ENCODE measurements at places on chromosomes 5 and 9. TPM values are rescaled to one million over a fixed set of nuclear protein-coding genes. Genes with fewer than 3 reads are reported as not detected.

BAAT gene
- not detected for total RNA-seq

DNA sequence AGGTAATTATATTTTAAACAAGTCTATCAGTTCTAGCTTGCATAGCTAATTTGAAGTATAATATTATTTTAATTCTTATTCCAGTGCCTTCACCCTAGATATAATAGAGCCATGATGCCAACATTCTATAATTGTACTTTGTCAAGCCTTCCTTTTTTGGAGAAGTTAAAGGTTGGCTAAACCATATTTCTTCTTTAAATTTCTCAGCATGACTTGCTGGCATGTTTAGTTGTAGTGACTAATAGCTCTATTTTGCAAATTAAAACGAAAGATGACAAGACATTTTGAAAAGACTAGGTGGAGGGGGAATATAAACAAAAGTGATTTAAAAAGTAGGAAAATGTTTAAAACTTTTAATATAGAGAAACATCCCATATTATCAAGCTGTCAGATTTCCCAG, 400.7 kb downstream of the PSAT1 start:
- H3K4me1 ChIP-seq: no peaks in the 10 kb centered on the region
- no peaks in the 10 kb centered on the region for H3K27me3 ChIP-seq
- no peaks in the 10 kb centered on the region for H3K36me3 ChIP-seq

- no peaks in the 10 kb centered on the region for H3K27me3 ChIP-seq
- peak overlapping the region; percentile 94 for H3K4me3 ChIP-seq
- DNase-seq: peak; percentile 24
- H3K27ac ChIP-seq: peak overlapping the region; percentile 96
Measured at GRCh38 chr5:1111241-1111726, 579 bp downstream of the SLC12A7 start.

DNA sequence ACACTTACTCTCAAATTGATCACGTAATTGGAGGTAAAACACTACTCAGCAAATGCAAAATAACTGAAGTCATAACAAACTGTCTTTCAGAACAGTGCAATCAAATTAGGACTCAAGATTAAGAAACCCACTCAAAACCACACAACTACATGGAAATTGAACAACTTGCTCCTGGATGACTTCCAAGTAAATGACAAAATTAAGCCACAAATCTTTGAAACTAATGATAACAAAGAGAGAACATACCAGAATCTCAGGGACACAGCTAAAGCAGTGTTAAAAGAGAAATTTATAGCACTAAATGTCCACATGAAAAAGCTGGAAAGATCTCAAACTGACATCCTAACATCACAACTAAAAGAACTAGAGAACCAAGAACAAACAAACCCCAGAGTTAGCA, 540.5 kb upstream of the CDH18 start:
- no peaks in the 10 kb centered on the region for H3K36me3 ChIP-seq
- no peak overlapping the region for H3K4me3 ChIP-seq
- no peaks in the 10 kb centered on the region for H3K4me1 ChIP-seq
- DNase-seq: no peak
- H3K27ac ChIP-seq: no peak overlapping the region

GRCh38 chr5:168002116-168002515, 289.3 kb upstream of the WWC1 start:
- no peak overlapping the region for H3K4me3 ChIP-seq
- peaks cover 11% of the 10 kb centered on the region for H3K27me3 ChIP-seq
- no peak overlapping the region for H3K27ac ChIP-seq
- H3K36me3 ChIP-seq: no peaks in the 10 kb centered on the region
- no peak for DNase-seq

SLC34A1 gene
- total RNA-seq: 0.40 TPM

GRCh38 chr9:11931109-11931508, 762.1 kb upstream of the TYRP1 start:
- no peak for DNase-seq
- no peak overlapping the region for H3K27ac ChIP-seq
- H3K36me3 ChIP-seq: no peaks in the 10 kb centered on the region
- H3K27me3 ChIP-seq: no peaks in the 10 kb centered on the region
- no peaks in the 10 kb centered on the region for H3K4me1 ChIP-seq

TMC1 gene
- total RNA-seq: not detected

TMED9 gene
- total RNA-seq: 63.3 TPM

DNA sequence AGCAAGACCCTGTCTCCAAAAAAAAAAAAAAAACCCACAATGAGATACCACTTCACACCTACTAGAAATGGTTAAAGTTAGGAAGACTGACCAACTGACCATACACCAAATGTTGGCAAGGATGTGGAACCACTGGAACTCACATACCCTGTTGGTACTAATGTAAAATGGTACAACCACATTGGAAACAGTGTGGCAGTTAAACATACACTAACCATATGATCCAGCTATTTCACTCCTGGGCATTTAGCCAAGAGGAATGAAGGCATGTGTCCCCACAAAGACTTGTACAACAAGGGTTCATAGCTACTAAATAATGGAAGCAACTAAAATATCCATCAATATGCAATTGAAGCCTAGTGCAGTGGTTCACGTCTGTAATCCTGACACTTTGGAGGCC, 21.3 kb downstream of the NAIF1 start:
- DNase-seq: no peak
- peaks cover 8% of the 10 kb centered on the region for H3K4me1 ChIP-seq
- peaks cover 5% of the 10 kb centered on the region for H3K27me3 ChIP-seq

GRCh38 chr5:15948190-15948589, 231.4 kb downstream of the MARCHF11 start:
- no peak for DNase-seq
- no peak overlapping the region for H3K27ac ChIP-seq
- H3K36me3 ChIP-seq: no peaks in the 10 kb centered on the region
- no peaks in the 10 kb centered on the region for H3K4me1 ChIP-seq
- no peaks in the 10 kb centered on the region for H3K27me3 ChIP-seq

ARHGEF28 gene
- total RNA-seq: 0.05 TPM

GRCh38 chr5:138476918-138477317, 11.6 kb downstream of the EGR1 start:
- H3K27ac ChIP-seq: no peak overlapping the region
- DNase-seq: no peak
- H3K27me3 ChIP-seq: peaks cover 32% of the 10 kb centered on the region
- no peak overlapping the region for H3K4me3 ChIP-seq

DNA sequence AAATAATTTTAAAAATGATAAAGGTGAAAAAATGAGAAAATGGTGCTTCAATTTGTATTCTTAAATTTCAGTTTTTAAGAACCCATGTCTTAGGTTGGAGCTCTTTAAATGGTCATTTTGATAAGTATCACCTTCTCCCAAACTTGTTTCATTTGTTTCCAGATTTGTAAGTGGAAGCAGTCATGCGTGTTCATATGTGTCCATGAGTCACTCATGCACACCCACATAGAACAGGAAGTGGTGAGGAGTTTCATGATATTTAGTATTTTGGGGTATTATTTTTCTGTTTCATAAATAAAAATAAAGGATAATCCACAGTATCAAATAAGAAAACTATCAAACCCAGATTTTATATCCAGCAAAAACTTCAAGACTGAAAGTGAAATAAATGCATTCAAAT, 570.4 kb upstream of the ST8SIA4 start:
- no peaks in the 10 kb centered on the region for H3K36me3 ChIP-seq
- H3K27ac ChIP-seq: no peak overlapping the region
- H3K27me3 ChIP-seq: no peaks in the 10 kb centered on the region
- no peak overlapping the region for H3K4me3 ChIP-seq
- peaks cover 2% of the 10 kb centered on the region for H3K4me1 ChIP-seq

GRCh38 chr9:87653941-87654340, 72.0 kb upstream of the CTSL start:
- H3K4me3 ChIP-seq: no peak overlapping the region
- peaks cover 2% of the 10 kb centered on the region for H3K4me1 ChIP-seq
- no peaks in the 10 kb centered on the region for H3K36me3 ChIP-seq
- no peak overlapping the region for H3K27ac ChIP-seq
- DNase-seq: no peak

STING1 gene
- total RNA-seq: 160 TPM

MRPL36 gene
- total RNA-seq: 12.3 TPM

IARS1 gene
- 68.5 TPM for total RNA-seq

GRCh38 chr9:4837261-4838188, 44.8 kb downstream of the RCL1 start:
- peaks cover 35% of the 10 kb centered on the region for H3K4me1 ChIP-seq
- peaks cover 25% of the 10 kb centered on the region for H3K36me3 ChIP-seq
- no peaks in the 10 kb centered on the region for H3K27me3 ChIP-seq

DNA sequence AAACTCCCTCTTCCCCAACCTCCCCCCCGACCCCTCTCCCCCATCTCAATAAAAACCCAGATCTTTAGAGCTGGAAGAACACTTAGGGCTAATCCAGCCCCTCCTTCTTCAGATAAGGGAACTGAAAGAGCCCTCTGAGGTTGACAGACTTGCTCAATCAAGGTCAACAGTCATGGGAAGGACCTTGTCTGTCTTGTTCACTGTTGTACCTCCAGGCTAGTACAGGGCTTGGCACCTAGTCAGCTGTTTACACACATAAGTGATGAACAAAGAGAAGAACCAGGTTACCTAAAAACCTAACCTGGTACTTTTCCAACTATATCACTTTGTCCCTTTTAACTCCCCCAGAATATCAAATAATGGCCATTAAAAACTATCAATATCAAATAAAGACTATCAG, 2.4 kb downstream of the TTC39B start:
- no peaks in the 10 kb centered on the region for H3K27me3 ChIP-seq
- peaks cover 37% of the 10 kb centered on the region for H3K4me1 ChIP-seq
- peak overlapping the region; percentile 97 for H3K4me3 ChIP-seq
- no peak for DNase-seq
- H3K36me3 ChIP-seq: peaks cover 2% of the 10 kb centered on the region
- peak overlapping the region; percentile 92 for H3K27ac ChIP-seq

- H3K4me1 ChIP-seq: no peaks in the 10 kb centered on the region
- H3K36me3 ChIP-seq: no peaks in the 10 kb centered on the region
- no peak within 1 kb of the TSS for H3K27ac ChIP-seq
- H3K27me3 ChIP-seq: no peaks in the 10 kb centered on the region
- DNase-seq: no peak
Measured at GRCh38 chr5:122129306-122129705, at the start of gene ZNF474. ZNF474 (plus strand) TSS chr5:122129546; CDS start chr5:122151991, 22,445 bp downstream.

GRCh38 chr9:20940447-20941173, 90.8 kb downstream of the HACD4 start:
- no peak overlapping the region for H3K27ac ChIP-seq
- peaks cover 7% of the 10 kb centered on the region for H3K36me3 ChIP-seq
- peaks cover 2% of the 10 kb centered on the region for H3K4me1 ChIP-seq
- no peak for DNase-seq
- no peaks in the 10 kb centered on the region for H3K27me3 ChIP-seq
- H3K4me3 ChIP-seq: no peak overlapping the region

DNA sequence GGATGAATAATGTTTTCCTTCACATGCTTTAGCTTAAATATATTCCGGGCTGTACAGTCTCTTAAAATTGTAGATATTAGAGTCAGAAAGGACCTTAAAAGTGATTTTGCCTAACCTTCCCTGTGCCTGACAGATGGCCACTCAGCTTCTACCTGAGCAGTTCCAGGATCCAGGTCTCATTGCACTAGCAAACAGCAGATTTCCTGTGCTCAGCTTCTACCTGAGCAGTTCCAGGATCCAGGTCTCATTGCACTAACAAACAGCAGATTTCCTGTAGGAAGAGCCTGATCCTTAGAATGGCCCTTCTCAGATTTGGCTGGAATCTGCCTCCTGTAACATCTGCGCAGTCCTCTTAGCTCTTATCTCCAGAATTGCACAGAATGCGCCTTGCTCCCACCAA, 219.8 kb downstream of the AOPEP start:
- peaks cover 2% of the 10 kb centered on the region for H3K36me3 ChIP-seq
- no peak for DNase-seq
- no peaks in the 10 kb centered on the region for H3K27me3 ChIP-seq
- H3K4me3 ChIP-seq: no peak overlapping the region
- no peak overlapping the region for H3K27ac ChIP-seq

DNA sequence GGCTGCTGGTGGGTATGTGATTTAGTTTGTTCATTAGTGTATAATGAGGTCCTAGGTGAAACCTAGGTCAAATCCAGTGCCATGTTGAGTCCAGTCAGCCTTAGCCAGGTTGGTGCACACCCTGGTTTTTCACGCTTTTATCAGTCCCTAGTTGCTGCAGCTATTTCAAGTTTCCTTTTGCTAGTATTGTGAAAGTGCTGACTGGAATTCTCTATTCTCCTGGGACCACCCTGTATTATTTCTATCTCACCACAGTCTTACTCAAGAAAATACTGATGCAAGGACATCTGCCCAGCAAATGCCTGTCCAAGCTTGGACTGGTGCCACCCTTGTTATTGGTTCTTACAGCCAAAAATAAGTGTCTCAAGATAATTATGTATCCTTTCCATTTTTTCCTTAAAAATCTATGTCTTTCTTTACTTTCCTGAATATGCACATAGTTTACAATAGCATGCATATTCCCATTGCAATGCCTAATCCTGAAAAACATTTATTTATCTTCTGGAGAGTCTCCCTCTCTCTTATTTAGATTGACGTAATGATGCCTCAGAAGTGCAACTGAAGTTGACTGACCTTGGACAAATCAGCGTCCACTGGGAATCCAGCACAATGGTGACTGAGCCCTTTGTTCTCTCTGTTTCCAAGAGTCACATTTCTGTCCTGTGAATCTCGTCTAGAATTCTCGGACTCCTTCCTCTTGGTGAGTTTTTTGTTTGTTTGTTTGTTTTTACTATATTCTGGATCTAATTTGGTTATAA, 1075.0 kb downstream of the CDH9 start:
- no peaks in the 10 kb centered on the region for H3K27me3 ChIP-seq
- no peaks in the 10 kb centered on the region for H3K4me1 ChIP-seq
- DNase-seq: no peak

- H3K4me1 ChIP-seq: peaks cover 25% of the 10 kb centered on the region
- H3K36me3 ChIP-seq: no peaks in the 10 kb centered on the region
Measured at GRCh38 chr9:20601292-20601691, 21.0 kb downstream of the MLLT3 start.

- H3K27me3 ChIP-seq: peaks cover 19% of the 10 kb centered on the region
- H3K27ac ChIP-seq: no peak overlapping the region
- no peak overlapping the region for H3K4me3 ChIP-seq
- H3K36me3 ChIP-seq: no peaks in the 10 kb centered on the region
- DNase-seq: no peak
Measured at GRCh38 chr9:88973281-88974045, 17.8 kb upstream of the S1PR3 start.

DNA sequence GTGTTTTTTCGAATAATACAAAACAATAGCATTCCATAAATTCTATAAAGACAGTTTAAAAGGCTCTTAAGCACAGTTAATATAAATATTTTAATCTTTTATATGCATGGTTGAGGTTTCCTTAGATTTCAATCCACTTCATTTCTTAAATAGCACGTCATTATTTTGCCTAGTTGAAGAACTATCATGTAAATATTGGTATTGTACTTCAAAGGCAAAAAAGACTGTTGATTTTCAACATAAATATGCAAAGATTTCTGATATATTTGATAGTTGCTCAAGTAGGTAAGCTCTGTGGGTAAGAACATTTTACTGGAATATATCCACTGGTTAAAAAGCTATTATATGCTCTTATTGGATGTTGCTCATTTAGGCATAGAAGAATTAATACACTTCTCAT, 458.6 kb downstream of the NR2F1-AS1 start:
- H3K4me1 ChIP-seq: no peaks in the 10 kb centered on the region
- H3K36me3 ChIP-seq: no peaks in the 10 kb centered on the region
- DNase-seq: no peak
- no peaks in the 10 kb centered on the region for H3K27me3 ChIP-seq

DNA sequence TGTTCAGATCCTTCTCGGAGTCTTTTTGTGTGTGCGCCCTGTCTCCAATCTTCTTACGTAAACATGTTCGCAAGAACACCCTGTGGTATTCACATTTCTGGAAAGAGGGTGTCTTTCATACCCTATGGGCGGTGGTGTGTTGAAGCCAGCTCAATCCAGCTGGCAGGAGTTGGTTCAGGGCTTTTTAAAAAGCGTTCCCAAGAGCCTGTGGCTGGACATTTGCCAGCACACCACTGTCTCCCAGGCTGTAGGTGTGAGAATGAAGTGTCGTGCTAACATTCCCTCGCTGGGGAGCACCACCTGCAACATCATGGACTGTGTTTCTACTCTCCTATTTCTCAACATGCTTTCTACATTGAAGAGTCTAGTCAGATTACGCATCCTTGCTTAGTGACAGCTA, 51.7 kb downstream of the S1PR3 start:
- H3K27ac ChIP-seq: no peak overlapping the region
- no peaks in the 10 kb centered on the region for H3K4me1 ChIP-seq
- H3K4me3 ChIP-seq: no peak overlapping the region
